ENCODE measurements at places on chromosomes 2 and 18. TPM values are rescaled to one million over a fixed set of nuclear protein-coding genes. Genes with fewer than 3 reads are reported as not detected.

DNA sequence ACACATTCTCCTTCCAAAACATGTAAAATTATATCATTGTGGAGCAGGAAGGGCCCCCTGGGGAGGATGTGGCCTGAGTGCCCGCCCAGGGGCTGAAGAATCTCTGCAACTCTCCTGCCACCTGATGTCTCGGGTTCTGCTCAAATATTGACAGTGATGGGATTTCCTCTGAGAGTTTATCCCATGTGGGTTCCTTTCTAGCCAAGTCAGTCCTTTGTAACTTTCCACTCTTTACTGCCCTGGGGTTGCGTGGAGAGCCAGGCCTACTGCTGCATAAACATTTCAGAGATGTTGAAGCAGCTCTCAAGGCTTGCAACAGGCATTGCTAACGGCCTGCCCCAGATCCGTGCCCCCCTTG is 4.0 kb upstream of the RAB17 start:
- DNase-seq, result no peak

DNA sequence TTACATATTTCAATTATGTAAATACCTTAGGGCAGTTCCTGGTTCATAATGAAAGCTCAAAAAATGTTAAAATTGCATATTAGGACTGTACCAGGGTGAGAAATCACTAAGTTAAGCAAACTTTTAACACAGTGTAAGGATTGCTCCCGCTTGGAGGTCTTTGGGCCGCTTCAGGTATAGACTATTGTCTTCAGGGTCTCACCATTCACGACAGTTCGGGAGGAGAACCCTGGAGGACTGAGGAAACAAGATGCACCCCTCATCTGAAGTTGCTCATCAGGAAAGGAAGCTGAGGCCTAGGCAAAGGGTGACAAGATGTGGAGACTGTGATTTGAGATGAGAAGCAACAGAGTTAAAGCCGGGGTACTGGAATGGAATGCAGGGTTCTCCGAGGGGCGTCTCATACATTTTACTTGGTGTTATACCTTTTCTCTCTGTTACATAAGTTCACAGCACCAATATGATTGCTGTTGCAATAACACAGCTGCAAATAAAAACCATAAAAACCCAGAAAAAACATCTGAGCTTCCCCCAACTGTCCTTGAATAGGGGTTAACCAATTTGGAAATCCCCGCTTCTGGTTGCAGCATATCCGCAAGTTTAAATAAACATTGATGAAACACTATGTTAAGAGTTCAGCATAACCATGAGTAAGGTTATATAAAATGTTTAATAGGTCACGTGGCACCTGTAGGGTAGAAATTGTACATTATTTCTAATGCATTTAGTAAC is 40.1 kb downstream of the FBXO48 start:
- no peak for DNase-seq

DNA sequence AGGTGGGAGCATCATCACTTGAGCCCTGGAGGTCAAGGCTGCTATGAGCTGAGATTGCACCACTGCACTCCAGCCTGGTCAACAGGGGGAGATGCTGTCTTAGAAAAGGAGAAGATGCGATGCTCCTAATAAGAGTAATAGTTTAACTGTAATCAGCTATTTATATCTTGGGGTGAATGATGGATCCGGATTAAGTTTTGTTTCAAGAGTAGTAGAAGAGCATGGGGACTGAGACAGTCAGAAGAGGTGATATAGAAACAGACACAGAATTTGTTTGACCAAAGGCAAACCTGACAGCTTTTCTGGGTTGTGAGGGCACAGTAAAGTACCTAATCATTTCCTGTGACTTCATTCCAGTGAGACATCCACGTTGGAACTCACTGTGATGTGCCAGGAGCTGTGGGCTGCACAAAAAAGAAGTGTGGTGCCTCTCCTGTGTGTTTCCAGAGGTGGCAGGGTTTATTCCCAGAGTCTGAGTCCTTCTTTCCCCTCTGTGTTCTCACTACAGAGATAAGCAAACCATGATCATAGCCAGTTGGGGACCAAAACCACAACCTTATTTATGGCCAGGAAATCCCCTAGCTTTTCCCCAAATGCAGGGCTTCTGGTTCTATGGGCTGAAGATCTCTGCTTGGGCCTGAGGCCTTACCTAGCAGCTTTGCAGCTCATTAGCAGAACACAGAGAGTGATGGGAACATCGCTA is 113.7 kb downstream of the XRCC5 start:
- peak; percentile 33 for DNase-seq

- DNase-seq, result peak; percentile 76
These were observed 4.4 kb upstream of the NEU4 start for GRCh38 chr2:241804326-241805229.

- DNase-seq, result peak; percentile 36
These were observed 369.7 kb downstream of the RAD51AP2 start for GRCh38 chr2:17148407-17149145.

DNA sequence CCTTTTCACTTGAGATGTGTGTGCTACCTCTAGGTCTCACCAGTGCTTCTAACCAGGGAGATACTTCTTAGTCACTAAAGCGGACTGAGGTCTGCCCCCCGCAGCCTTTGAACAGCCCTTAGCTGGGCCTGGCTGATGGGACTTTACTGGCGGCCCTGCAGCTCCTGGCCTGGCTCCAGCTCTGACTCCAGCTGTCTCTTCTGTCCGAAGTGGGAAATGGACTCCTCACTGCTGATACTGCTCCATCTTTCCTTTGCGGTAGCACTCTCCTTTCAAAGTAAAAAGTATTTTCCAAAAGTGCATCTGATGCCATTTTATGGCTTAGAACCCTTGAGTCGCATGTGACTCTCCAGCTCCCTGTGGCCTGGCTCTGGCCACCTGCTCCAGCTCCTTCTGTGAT is 64.5 kb downstream of the ATP9B start:
- no peak for DNase-seq

- DNase-seq, result peak; percentile 68
These were observed 83.3 kb downstream of the SMIM21 start for GRCh38 chr18:75344161-75344560.

The GNLY gene
- not detected for total RNA-seq
